Stimulated activated CD4-positive, alpha-beta T cell treated with anti-CD3 and anti-CD28 coated beads, Interleukin-15, amount 100 ng/mL, for 1 hour (primary cell): ENCODE measurements at places on chromosomes 12 and 14.

- no peak for DNase-seq
Measured at GRCh38 chr12:14473707-14474287, 93.9 kb downstream of the PLBD1 start.

- no peak for DNase-seq
Measured at GRCh38 chr12:109535231-109535862, 38.0 kb downstream of the MMAB start.

DNA sequence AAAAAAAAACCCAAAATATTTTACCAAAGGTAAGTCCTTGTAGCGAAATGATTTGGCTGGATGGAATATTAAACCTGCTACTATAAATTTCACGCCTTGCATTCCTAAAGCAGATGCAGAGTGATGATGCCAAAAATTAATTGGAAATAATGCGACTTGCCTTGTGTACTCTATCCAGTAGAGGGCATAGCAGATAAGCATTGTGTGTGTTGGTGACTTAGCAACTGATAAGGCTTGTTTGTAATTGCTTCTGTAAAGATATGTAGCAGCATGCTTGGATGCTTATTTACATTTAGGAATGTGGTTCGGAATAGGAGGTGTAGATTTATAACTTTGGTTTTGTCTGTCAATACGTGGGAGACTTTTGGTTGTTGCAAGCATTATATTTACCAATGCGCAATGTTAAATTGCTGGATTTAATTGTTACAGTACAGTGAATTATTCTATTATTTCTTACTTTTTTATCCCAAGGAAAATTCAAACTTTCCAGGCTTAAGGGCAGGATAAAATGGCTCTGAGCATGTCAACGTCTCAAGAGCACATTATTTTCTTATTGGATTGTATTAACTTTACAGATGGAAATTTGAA, 80.5 kb downstream of the TMEM260 start:
- DNase-seq = no peak

DNA sequence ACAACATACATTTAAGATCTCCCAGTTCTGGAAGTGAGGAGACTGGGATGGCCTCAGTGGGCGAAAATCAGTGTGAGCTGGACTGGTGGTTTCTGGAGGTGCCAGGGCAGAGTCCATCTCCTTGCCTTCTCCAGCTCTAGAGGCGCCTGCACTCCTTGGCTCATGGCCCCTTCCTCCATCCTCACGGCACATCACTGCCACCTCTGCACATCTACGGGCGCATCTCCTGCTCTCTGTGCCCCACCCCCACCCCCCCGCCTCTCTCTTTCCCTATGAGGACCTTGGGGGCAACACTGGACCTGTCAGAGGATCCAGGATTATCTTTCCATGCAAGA, 62.8 kb upstream of the DIO3 start:
- no peak for DNase-seq

DNA sequence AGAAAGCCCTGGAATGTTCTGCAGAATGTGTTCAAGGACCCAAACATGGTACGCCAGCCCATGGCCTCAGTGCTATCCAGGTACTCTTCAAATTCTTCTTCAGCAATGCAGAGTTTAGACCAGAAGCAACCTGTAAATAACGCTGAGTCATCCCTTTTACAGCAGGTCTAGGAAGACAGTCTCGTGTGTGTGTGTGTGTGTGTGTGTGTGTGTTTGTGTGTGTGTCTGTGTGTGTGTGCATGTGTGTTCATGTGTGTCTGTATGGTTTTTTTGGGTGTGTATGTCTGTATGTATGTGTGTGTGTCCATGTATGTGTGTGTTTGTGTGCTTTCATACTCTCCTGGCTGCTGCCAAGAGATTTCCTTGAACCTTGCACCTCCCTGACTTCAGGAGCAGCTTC, 60.1 kb upstream of the RFX4 start:
- DNase-seq = no peak

DNA sequence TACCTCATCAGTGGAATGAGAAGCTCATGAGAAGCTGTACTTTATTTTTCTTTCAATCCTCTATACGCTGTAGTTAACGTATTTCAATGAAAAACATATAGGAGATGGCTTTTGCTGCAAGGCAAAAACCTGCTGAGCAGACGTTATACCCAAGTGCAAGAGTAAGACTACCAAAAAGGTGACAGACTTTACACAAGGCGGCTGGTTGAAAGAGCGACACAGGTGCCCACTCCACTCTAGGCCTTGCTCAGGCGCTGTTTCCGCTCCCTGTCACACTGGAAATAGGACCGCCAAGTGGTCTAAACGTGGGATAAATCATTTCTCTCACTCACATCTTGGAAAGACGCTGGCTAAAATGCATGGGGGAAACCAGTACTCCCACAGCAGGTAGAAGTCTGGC, 54.5 kb downstream of the PPP2R5C start:
- no peak for DNase-seq

- DNase-seq = no peak
Measured at GRCh38 chr12:81800298-81801148, 41.4 kb upstream of the PPFIA2 start.

DNA sequence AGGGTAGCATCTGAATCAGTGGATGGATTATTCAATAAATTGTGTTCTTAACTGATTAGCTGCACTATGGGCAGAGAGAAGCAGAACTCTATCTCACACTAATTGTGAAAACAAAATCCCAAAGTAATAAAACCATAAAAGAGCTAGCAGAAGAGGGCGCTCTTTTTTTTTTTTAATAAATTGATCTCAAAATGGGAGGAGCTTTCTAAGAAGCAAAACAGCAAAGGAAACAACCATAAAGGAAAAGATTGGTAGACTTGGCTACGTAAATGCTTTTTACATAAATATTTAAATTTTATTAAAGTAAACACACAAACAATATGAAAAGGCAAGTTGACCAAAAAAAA, 1.5 kb upstream of the TM7SF3 start:
- no peak for DNase-seq

- no peak for DNase-seq
Measured at GRCh38 chr14:64614805-64615391, 65.1 kb downstream of the PPP1R36 start.

DNA sequence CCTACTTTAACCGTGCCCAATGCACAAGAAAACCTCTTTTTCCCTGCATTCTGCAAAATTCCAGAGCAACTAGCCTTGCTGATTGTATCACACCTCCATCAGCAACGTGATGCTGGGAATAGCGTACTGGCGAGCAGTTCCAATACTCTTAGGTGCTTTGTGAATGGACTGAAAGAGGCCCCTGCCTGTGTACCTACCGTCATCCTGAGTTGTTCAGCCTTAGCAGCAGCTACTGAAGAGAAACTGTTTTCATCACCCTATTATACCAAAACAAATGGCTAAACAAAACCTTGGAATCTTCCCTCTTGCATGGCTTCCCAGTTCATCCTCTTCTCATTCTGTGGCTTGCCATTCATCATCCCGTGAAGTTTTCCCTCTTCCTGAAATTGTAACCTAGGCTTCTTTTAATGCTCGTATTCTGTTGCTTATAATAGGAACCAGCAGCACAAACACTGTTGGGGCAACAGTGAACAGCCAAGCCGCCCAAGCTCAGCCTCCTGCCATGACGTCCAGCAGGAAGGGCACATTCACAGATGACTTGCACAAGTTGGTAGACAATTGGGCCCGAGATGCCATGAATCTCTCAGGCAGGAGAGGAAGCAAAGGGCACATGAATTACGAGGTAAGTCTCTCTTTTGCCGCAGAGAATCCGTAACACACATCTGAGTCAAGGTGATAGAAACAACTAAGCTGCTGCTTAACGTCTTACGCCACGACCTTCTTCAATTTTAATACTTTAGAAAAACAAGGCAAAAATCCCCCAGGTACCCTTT, 41.9 kb downstream of the RAD52 start:
- no peak for DNase-seq

DNA sequence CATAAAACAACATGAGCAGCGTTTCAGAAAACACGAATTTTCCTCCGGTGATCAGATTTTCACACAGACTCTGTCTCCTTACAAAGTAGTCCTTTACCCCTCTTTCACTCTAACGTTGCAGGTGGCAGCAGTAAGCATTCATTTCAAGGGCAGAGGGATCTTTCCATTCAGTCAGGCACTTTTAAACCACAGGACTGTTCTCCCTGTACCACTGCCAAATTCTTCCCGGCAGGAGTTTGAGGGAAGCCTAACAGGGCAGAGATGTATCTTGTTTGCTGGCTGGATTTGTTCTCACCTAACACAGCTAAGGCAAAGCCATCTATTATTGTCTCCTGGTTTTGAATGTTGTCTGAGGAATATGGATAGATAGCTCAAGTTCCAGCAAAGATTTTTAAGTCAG, 1187.3 kb upstream of the SEL1L start:
- no peak for DNase-seq

DNA sequence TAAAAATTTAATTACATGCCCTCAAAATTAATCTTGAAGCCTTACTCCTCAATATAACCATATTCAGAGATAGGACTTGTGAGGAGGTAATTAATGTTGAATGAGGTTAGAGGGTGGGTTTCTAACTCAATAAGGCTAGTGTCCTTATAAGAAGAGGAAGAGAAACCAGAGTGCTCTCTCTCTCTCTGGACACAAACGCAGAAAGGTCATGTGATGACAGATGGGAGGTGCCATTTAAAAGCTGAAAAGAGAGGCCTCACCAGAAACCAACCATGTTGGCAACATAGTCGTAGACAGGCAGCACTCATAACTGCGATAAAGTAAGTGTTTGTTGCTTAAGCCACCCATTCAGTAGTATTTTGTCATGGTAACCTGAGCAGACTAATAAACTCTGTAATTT, 378.5 kb upstream of the LMO3 start:
- DNase-seq = no peak

GRCh38 chr12:76030341-76031080, 1.1 kb downstream of the PHLDA1 start:
- DNase-seq = peak; percentile 26

GRCh38 chr14:100617410-100618317, 30.4 kb upstream of the BEGAIN start:
- DNase-seq = no peak

- no peak for DNase-seq
Measured at GRCh38 chr12:16331998-16332397, 15.4 kb upstream of the MGST1 start.

DNA sequence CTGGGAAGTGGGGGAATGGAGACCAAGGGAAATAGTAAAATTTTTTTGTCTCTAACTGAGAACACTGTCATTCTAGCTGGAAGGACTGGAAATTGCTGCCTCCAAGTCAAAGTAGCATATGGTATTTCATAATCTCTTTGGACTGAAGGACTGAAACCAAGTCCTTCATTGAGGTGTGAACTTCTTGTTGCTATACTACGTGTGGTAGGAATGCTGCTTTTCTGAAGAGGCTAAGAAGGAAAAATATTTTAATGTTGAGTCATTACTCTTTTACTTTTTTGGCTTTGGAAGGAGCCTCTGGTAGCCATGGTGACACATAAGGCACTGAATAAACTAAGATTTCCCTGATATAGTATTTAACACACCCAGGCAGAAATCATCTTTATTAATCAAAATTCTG, 465.4 kb downstream of the NPAS3 start:
- no peak for DNase-seq

DNA sequence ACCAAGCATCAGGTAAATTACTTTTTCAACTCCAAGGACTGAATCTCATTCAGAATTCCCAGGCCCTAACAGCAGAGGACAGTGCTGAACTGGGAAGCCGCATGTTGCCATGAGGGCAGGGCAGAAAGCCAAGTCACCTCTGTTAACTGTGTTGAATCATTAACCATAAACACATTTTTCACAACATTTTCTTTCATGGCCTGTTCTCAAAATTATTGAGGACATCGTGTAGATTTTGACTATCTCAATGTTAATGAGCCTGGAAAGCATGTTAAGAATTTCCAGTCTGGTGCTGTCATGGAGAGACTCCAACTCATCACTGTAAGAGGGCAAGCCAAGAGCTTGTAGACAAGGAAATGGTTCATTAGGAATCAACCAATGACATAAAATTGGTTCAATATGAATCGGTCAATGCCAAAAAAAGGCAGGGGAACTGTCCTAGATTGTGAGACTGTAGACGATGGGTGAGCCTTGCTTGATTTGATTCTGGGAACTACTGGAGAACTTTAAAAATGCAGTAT, 33.7 kb downstream of the CPM start:
- DNase-seq = no peak
